ENCODE measurements at places on chromosomes 2 and 18.
A peak's percentile ranks its signal among the peaks of the same experiment; 100 is the strongest.

DNA sequence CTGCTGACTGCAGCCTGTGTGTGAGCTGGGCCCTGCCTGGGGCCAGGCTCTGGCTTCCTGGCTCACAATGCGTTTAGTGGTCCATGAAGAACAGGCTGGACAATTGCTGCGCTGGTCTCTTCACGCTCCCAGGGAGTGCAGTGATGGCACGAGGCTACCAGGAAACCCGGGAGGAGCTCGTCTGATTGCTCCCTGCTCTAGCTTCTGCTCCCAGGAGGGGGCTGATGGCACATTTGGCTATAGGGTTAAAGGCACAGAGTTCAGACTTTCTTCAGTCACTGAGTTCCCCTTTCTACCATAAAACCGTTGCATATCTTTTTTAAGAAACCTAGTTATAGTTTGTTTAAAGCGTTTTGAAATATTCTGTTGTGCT is 60.1 kb downstream of the KCNF1 start:
- H3K27ac ChIP-seq, result no peak overlapping the region
- H3K4me3 ChIP-seq, result no peak overlapping the region
- H3K27me3 ChIP-seq, result peaks cover 22% of the 10 kb centered on the region
- no peaks in the 10 kb centered on the region for H3K36me3 ChIP-seq

DNA sequence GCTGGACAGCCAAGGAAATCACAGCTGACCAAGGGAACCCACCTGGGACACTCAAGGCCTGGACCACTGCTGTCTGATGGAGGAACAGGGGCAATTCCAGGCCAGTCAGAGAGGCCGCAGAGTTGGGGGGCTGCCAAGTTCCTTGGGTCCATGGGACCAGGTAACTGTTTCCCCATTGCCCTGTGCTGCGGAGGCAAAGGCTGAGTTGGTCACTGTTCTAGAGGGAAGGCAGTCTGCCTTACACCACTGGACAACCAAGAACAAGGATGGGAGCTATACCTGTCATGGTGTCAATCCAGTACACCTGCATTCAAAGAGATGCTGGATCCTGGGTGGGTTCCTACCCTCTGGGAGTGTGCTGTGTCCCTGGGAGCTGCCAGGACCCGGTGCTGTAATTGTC is 9.6 kb upstream of the SP140L start:
- DNase-seq, result no peak
- peak overlapping the region; percentile 91 for H3K27ac ChIP-seq
- peaks cover 43% of the 10 kb centered on the region for H3K4me1 ChIP-seq
- H3K4me3 ChIP-seq, result no peak overlapping the region
- no peaks in the 10 kb centered on the region for H3K27me3 ChIP-seq
- H3K36me3 ChIP-seq, result peaks cover 29% of the 10 kb centered on the region

GRCh38 chr2:205762881-205763280 is 80.6 kb downstream of the NRP2 start:
- no peak overlapping the region for H3K27ac ChIP-seq
- no peaks in the 10 kb centered on the region for H3K36me3 ChIP-seq
- peaks cover 12% of the 10 kb centered on the region for H3K27me3 ChIP-seq
- H3K4me3 ChIP-seq, result no peak overlapping the region

- no peak overlapping the region for H3K27ac ChIP-seq
- H3K27me3 ChIP-seq, result peaks cover 6% of the 10 kb centered on the region
- H3K4me1 ChIP-seq, result no peaks in the 10 kb centered on the region
- no peak for DNase-seq
- no peak overlapping the region for H3K4me3 ChIP-seq
Observed at GRCh38 chr2:96933305-96934181, 52.8 kb downstream of the FAM178B start.

- peak overlapping the region; percentile 82 for H3K4me3 ChIP-seq
- DNase-seq, result peak; percentile 30
- no peak overlapping the region for H3K27ac ChIP-seq
- peaks cover 12% of the 10 kb centered on the region for H3K27me3 ChIP-seq
Observed at GRCh38 chr18:48975817-48976649, 25.3 kb upstream of the SMAD7 start.

DNA sequence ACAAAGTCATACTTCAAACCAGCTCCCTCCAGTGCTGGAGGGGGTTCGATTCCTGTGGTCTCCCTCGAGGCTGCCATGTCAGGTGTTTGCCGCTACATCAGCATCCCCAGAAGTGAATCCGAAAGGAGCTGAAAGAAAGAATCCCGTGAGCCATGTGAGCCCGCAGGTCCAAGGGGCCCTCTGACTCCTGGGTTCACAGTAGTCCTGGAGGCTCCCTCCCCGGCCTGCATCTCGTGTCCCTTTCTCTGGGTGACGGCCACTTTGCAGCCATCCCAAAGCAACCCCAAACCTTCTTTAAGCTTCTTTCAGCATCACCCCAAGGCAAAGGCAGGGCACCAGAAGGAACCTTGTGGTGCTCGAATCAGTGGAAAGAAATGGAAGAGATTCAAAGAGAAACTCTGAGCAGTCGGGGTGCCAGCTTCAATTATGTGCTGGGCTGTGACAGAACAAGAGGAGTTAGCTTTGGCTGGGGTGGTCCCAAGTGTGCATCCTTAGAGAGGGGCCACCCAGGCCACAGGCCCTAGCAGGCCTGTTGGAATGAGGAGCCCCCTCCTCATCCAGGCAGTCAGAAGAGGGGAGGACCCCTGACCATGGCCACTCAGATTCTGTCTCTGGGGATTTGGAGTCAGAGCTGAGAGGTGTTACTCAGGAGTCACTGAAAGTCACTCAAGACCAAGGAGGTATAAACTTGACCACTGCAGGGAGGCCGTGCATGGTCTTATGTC is 59.7 kb downstream of the CIB4 start:
- no peak overlapping the region for H3K27ac ChIP-seq
- H3K27me3 ChIP-seq, result peaks cover 35% of the 10 kb centered on the region
- H3K4me3 ChIP-seq, result no peak overlapping the region
- DNase-seq, result no peak
- H3K4me1 ChIP-seq, result no peaks in the 10 kb centered on the region

GRCh38 chr18:76670564-76671288 is 151.6 kb upstream of the ZNF236 start:
- no peak overlapping the region for H3K27ac ChIP-seq
- H3K27me3 ChIP-seq, result peaks cover 3% of the 10 kb centered on the region
- no peak for DNase-seq
- no peaks in the 10 kb centered on the region for H3K4me1 ChIP-seq
- H3K4me3 ChIP-seq, result no peak overlapping the region

GRCh38 chr2:40105593-40105992 is 326.5 kb upstream of the THUMPD2 start:
- no peak for DNase-seq
- H3K36me3 ChIP-seq, result no peaks in the 10 kb centered on the region
- H3K4me3 ChIP-seq, result no peak overlapping the region
- no peaks in the 10 kb centered on the region for H3K27me3 ChIP-seq

DNA sequence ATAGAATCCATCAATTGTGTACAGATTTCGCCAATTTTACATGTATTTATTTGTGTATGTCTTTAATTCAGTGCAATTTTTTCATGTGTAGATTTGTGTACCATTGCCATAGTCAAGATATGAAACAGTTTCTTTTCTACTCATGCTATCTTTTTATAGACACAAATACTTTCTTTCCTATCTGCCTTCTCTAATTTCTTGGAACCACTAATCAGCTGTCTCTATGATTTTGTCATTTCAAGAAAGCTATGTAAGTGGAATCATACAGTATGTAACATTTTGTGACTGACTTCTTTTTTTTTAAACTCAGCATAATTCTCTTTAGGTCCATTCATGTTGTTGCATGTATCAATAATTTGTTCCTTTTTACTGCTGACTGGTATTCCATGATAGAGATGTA is 33.3 kb downstream of the KIAA1328 start:
- no peaks in the 10 kb centered on the region for H3K27me3 ChIP-seq
- H3K4me3 ChIP-seq, result no peak overlapping the region
- no peak overlapping the region for H3K27ac ChIP-seq
- H3K4me1 ChIP-seq, result peaks cover 3% of the 10 kb centered on the region

DNA sequence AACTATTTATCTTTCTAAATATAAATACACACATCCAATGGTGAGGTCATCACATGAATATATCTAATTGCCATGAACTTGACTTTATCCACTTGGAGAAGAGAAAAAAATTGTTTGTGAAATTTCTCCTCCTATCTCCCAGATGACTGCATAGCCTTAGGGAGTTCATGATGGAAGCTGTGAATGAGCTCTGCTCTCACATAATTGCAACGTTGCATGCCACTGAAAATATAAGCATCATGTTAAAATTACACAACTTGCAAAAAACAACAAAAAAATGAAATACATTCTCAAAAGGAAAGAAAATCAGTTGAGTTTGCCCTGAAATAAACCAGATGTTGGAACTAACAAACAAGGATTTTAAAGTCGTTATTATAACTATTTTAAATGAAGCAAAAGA is 50.6 kb upstream of the OSR1 start:
- no peak overlapping the region for H3K27ac ChIP-seq
- no peak overlapping the region for H3K4me3 ChIP-seq
- no peaks in the 10 kb centered on the region for H3K36me3 ChIP-seq
- H3K27me3 ChIP-seq, result peaks cover 4% of the 10 kb centered on the region

DNA sequence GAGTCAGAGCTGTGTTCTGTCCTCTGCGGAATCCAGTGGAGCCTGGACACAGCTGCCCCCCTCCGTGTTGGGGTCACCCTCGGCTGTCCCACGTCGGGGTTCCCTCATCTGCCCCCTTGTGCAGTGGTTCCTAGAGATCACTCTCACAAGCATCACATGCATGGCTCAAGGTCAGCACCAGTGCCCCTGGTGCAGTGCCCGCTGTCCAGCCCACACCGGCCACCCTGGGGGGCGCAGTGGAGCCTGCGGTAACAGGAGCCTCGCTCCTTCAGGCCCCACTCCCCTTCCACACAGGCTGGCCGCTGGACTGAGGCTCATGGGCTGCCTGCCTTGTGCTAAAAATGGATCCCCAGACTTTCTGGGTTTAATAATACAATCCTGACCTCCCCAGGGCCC is 8.8 kb downstream of the TEKT4 start:
- peaks cover 2% of the 10 kb centered on the region for H3K27me3 ChIP-seq
- no peak for DNase-seq
- H3K27ac ChIP-seq, result no peak overlapping the region
- H3K36me3 ChIP-seq, result no peaks in the 10 kb centered on the region
- no peaks in the 10 kb centered on the region for H3K4me1 ChIP-seq

DNA sequence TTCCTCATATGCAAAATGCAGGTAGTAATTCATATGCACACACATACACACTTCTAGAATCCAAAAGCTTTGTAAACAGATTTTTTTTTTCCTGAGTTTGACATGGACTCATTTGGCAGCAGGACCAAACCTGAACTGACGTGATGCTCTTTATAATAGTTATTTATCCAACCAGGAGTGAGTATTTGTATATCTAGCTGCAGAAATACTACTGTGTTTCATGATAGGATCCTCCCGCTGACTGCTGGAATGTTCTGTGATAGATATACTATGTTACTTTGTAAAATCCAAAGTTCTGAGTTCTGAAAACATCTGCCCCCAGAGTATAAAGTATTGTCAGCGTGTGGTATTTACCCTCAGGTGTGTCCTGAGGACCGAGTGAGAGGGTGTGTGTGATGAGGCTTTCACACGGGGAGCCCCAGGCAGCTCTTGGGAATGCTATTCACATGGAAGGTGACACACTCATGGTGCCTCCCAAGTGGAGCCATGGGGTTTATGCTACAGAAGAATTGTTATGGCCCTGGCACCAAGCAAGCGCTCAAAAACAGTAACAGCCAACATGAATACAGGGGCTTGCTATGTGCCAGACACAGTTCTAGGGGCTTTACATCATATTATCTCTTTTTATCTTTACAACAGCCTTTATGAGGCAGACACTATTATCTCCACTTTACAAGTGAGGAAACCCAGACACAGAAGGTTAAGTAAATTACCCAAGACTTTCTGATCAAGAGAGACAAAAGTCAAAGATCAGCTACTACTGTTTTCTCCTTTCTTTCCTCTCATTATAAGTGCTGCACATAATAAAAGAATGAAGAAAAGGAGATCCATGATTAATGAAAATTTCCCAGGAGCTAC is 16.7 kb upstream of the TXNDC2 start:
- H3K27me3 ChIP-seq, result peaks cover 4% of the 10 kb centered on the region
- H3K4me1 ChIP-seq, result peaks cover 7% of the 10 kb centered on the region
- H3K27ac ChIP-seq, result no peak overlapping the region
- H3K4me3 ChIP-seq, result no peak overlapping the region
- peaks cover 10% of the 10 kb centered on the region for H3K36me3 ChIP-seq
- no peak for DNase-seq

GRCh38 chr2:170930991-170931266 is 1.9 kb downstream of the GORASP2 start:
- peaks cover 23% of the 10 kb centered on the region for H3K4me1 ChIP-seq
- H3K27me3 ChIP-seq, result no peaks in the 10 kb centered on the region
- peaks cover 7% of the 10 kb centered on the region for H3K36me3 ChIP-seq
- DNase-seq, result no peak
- peak overlapping the region; percentile 87 for H3K4me3 ChIP-seq

- H3K4me1 ChIP-seq, result no peaks in the 10 kb centered on the region
- H3K27ac ChIP-seq, result no peak overlapping the region
- no peak for DNase-seq
- H3K4me3 ChIP-seq, result no peak overlapping the region
- H3K27me3 ChIP-seq, result peaks cover 2% of the 10 kb centered on the region
- no peaks in the 10 kb centered on the region for H3K36me3 ChIP-seq
Observed at GRCh38 chr2:33370636-33371265, 105.7 kb upstream of the RASGRP3 start.

GRCh38 chr2:12711339-12711738 is 5.4 kb upstream of the TRIB2 start:
- no peak overlapping the region for H3K4me3 ChIP-seq
- H3K27me3 ChIP-seq, result no peaks in the 10 kb centered on the region
- DNase-seq, result no peak
- H3K27ac ChIP-seq, result no peak overlapping the region
- H3K4me1 ChIP-seq, result peaks cover 28% of the 10 kb centered on the region

GRCh38 chr2:46555011-46555410 is 75.6 kb downstream of the TMEM247 start:
- H3K27ac ChIP-seq, result peak overlapping the region; percentile 67
- H3K4me1 ChIP-seq, result peaks cover 75% of the 10 kb centered on the region
- H3K4me3 ChIP-seq, result no peak overlapping the region
- DNase-seq, result no peak
- H3K27me3 ChIP-seq, result no peaks in the 10 kb centered on the region
